ENCODE measurements at places on chromosomes 12 and 14.

- DNase-seq, result no peak
These were observed 1.7 kb downstream of the ATF7 start for GRCh38 chr12:53624458-53624857.

DNA sequence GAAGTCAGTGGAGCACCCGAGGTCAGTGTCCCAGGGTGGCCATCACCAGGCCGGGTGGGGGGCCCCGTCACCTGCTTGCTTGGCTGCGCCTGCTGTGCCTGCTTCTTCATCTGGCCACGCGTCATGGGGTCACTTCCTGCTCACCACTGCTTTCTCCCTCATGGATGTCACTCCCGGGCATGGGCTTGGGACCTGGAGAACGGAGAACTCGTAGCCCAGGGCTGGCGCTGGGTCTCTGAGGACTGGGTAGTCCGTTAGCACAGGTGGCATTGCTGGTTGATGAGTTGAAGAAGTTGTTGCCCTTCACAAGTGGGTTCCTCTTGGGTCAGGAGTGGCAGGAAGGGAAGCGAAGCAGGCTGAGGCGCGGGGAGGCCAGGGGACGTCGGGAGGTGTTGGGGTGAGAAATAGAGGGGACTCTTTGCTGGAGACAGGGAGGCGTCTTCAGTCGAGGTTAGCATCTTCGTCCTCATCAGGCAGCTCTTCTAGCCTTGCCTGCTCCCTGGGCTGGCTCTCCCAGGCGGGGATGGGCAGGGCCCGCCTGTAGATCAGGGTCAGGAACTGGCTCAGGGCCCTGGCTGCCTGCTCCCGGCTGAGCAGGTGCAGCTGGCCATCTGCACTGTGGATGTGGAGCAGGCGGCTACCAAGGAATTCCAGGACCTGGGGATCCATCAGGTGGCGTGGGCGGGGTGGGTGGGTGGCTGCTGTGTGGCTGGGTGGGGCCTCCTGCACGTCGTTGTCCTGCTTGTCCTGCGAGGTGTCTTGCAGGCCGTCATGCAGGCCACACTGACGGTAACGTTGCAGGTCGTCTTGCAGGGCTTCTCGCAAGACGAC, 23.0 kb downstream of the RTL1 start:
- no peak for DNase-seq

GRCh38 chr12:48788854-48789775, at the start of gene ADCY6:
Gene ADCY6, minus strand, starts transcription at chr12:48789089. Its CDS starts 5,655 bp downstream, at chr12:48783434.
- no peak for DNase-seq

- DNase-seq, result no peak
These were observed 4.6 kb downstream of the SINHCAF start for GRCh38 chr12:31321186-31321896.

DNA sequence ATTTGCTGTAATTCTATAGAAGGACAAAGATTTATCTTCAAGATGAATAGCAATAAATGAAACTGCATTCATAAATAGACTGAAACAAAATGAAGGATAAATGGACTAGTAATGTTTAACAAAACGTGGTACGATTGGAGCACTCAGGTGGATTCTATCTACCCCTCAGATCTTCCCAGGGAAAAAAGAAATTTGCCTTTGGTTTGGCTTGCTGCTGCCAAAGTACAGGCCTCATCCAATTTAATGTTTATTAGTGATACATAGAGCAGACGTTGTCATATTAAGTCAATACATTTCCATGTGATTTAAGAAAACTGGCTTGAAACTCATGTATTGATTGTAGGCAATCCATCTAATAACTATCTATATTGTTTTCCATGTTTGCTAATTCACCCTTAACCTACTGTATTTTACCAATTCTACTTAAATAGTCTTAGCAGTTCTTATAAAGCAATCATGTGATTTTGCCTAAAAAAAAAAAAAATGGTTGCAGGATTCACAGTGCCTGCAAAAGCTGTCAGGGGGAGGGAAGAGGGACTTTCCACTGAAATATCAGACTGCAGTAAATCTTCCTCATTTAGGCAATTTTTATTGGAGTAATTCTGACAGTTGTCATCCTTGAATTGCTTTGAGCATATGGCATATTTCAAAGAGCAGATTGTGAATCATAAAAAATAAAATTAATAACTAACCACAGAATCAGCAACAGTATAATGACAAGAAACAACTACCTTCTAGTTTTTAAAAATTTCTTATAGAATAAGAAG, 242.2 kb upstream of the NPAS3 start:
- DNase-seq, result peak; percentile 96

DNA sequence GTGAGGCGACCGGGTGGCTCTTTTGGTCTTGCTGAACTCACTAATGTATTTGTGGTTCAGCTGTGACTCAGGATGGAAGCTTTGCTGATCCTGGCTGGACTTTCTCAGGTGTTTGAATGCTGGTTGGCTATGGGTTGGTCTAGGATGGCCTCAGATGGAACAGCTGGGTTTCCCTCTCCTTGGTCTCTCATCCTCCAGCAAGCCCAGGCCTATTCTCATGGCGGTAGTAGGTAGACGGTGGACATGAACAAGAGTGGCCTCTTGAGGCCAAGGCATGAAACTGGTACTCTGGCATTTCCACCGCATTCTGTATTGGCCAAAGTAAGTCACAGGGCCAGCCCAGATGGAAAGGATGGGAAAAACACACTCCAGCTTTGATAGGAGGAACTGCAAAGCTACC, 11.8 kb upstream of the POLR3B start:
- peak; percentile 2 for DNase-seq

GRCh38 chr14:105839425-105840265, 313.3 kb downstream of the TMEM121 start:
- DNase-seq, result no peak

DNA sequence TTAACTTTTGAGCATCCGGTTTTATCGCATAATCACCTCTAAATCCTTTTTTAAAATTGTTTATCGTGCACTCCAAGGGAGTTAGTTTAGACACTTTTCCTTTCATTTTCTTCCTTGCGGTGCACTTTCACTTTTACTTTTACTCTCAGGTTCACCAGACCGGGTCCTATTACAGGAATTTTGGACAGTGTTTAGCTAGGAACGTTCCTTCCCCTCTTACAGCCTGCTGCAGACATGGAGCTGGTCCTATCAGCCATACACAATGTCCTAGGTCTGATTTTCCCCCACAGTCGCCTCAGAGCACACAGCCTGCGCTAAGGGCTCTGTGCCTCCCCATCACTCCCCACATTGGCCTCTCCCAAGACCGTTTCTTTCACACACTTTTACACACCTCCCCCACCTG, 103.9 kb downstream of the ALG10 start:
- no peak for DNase-seq

DNA sequence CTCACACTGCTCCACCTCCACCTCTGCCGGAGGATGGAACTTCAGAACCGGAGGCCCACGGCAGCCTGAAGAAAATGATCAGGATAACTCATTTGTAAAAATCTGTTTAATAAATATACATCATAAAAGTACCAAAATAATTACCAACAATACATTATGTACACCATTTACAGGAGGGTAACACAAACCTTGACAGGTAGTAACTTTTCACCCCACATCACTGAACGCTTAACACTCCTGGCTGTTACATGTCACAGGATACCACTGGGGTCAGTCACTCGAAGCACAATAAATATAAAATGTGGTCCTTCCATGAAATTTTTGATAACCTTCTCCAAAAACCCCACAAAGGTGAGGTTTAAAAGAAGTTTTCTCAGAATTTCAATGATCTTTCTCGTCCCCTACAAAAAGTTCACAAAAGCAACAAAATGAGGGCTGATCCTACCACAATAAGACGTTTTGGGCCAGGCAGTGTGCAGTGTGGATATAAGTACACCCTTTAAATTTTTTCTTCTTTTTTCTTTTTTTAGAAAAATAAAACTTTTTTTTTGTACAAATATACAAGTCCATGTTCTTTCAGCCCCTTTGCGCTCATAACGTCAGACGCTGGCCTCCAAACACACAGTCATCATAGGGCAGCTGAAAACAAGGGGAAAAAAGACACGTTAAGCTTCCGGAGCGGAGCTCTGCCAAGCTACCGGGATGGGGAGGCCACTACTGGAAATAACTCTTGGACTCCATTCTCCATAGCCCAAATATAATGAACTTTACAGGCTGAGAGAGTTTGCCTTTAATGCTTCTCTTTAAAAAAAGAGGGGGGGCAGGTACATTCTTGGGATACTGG, 2.9 kb downstream of the NFKBIA start:
- DNase-seq, result no peak
